Activated T-helper 1 cell treated with Interleukin-2 at 50 U/mL for 16 hours (primary cell): ENCODE measurements at places on chromosomes 16 and 17.
A peak's percentile ranks its signal among the peaks of the same experiment; 100 is the strongest.

DNA sequence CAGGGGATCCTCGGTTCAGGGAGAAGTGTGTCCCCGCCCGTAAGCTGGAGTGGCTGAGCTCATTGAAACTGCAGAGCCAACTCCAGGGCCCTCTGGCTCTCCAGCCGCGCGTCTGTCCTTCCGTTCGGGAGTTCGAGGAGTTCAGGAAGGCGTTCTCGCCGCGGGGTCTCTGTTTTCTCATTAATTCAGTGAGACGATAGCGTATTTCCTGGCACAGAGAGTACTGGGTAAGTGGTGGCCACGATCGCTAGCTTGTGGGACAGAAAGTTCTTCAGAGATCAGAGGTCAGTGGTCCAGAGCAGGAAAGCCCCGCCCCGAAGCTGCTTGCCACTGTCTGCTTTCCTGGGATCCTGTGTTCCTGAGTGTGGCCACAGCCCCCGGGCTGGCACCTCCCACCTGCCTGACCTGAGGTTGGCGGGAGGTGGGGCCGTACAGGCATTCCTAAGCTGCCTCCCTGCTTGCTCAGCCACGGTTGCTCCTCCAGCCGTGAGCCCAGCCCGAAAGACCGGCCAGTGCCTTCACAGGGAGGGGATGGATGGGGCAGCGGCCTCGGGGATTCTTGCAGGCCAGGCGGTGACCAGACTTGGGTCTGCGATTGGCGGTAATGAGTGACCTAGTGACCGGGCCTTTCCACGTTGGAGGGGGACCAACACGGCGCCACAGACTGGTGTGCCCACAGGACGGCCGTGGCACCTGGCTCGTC lies 8.9 kb downstream of the BAIAP2 start:
- no peak for DNase-seq

DNA sequence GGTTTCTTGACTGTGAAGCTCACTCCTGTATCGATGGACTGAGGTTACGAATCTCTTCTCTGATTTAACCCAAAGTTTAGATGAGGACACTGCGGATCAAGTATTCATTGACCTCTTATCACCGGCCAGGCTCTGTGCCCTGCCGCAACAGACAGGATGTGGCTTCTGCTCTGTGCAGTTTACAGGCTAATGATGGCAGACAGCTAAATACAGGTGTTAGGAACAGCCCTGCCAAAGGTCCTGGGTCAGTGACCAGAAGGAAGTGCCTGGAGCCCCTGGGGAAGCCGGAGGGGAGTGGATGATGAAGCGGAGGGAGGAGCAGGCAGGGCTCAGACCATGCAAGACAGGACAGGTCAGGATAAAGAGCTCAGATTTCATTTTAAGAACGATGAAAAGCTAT lies 44.4 kb downstream of the HAPSTR1 start:
- DNase-seq: no peak

GRCh38 chr16:83110269-83110668 lies 483.5 kb downstream of the CDH13 start:
- no peak for DNase-seq

- DNase-seq: no peak
Observed at GRCh38 chr17:17063546-17064122, 21.4 kb downstream of the MPRIP start.

- DNase-seq: no peak
Observed at GRCh38 chr16:55655897-55656681, at the start of gene SLC6A2. Gene SLC6A2 (plus strand): TSS chr16:55655988. CDS start chr16:55656695, 707 bp downstream.

DNA sequence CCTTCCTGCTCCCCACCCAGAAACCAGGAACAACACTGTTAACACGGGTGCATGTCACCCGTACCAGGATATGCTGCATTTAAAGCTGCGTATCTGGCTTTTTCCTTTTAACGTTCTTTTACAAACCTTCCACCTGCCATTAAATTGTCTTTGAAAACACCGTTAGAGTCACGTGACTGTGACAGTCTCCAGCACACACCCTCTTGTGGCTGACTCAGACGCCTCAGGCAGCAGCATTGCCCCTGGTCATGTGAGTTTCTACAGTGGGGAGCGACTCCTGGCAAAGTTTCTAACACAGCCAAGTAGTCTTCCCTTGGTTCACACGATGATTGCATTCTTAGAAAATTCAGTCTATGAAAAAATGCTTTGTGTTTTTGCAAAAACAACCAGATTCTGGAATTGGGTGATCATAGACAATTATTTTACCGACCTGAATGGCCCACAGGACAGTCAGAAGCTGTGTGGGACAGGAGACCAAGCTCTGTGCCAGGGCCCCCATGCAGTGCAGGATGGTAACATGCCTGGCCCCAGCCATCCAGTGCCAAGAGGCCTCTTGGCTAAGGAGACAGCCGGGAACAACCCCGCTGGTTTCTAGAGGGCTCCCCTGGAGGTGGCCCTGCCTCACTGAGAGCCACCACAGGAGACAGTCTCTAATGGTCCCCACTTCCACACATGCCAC lies 199.1 kb downstream of the KATNIP start:
- peak; percentile 10 for DNase-seq

DNA sequence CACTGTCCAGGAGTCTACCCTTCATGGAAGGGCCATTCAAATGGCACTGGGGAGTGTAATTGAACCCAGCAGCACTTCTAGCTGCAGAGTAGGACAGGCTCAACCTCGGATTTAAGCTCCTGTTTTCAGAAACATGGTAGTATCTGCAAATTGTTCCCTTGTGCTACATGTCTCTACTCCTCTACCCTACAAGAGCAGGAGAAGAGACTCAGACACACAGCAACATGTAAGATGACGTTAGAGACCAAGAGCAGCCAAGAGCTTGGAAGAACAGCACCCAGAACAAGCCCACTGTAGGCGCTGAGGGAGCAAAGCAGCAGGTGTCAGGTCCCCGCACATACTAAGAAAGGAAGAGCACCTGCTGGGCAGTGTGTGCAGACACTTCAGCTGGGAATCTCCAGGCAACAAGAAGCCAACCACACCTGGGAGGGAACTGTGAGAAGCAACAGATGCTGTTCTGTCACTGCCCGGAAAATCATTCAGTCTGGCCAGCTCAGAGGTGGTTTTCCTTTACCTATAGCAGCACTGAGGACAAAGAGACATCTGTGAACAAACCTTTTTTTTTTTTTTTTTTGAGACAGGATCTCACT lies 35.6 kb upstream of the MNT start:
- no peak for DNase-seq

DNA sequence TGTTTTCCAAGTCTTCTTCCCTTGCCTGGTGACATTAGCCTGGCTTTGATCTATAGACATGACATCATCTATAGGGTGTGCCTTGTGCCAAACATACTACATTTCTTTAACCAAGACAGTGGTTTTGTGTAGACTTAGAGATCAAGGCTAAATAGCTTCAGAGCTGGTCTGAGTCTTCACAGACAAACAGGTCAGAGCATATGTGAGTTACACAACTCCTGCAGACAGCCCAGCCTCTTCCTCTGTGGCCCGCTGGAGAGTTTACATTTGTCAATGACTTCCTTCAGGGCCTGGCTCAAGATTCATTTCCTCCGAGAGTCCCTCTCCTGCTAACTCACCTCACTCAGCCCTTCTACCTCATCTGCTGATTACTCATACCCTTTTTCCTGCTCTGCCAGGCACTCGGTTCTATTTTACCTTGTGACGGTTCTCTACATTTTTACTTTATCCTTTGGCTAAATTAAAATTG lies 73.1 kb upstream of the TANC2 start:
- no peak for DNase-seq

DNA sequence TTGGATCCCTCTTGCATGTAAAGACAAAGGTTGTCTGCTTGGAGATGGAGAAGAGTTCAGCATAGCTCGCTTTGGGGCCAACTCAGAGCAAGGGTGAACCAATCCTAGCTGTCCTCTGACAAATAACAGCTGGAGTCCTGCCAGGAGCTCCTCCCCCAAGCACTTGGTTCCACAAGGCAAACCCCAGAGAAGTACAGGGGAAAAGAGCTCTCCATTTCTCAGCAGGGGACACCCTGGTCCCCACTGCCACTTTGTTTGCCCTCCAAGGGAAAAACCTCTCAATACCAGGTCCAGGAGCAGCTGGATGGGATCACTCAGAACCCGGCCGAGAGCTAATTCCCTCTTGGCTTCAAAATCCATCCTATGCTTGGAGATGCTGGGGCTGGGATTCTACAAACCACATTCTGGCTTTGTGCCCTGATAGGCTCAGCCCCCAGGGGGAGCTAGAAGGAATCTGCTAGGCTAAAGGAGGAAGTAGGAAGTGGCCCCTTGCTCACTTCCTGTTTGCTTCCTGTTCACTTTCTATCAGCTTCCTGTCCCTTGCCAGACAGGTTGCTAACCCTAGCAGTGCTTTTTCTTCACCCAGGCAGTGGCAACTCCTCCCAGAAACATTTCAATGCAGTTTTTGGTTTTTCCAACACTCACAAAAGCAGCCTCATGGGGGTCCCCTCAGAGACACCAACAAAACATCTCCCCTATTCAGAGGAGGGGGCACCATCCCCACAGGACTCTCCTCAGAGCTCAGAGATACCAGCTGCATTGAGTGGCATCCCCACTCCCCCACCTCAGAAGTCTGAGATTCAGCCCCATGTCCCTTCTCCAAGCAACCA lies 30.7 kb downstream of the CDRT4 start:
- peak; percentile 1 for DNase-seq

DNA sequence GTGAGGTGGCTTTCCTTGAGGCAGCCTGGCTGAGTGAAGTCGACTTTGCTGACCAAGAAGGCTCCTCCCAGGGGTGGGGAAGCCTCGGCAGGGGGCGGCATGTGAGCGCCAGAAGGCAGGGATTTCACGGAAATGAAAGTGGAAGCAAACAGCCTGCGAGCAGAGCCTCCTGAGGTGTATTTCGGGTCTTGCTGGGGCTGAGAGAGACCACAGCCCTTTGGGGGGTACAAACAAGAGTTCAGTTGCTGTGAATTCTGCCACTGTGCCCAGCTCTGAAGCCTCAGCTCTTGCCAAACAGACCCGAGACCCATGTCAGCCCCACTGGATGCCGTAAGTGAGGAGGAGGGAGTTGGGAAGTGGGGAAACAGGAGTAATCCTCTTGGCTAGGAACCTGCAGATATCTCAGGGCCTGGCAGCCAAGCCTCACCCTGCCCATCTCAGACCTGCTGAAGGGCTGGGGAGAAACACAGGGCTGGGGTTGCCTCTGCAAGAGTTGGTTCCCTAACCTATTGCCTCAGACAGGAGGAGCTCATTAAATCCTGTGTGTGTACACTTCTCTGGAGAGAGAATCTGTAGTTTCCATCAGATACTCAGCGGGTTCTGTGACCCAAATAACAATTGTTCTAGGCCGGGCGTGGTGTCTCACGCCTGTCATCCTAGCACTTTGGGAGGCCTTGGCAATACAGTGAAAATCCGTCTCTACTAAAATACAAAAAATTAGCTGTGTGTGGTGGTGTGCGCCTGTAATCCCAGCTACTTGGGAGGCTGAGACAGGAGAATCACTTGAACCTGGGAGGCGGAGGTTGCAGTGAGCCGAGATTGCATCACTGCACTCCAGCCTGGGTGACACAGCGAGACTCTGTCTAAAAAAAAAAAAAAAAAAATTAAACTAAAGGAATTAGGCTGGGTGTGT lies at the start of gene IFI35:
Gene IFI35, plus strand, starts transcription at position 146 of the 913 bp plus-strand sequence. Its CDS starts 164 bp downstream, at position 310.
- DNase-seq: peak; percentile 76

GRCh38 chr16:71412270-71413160 lies 29.3 kb downstream of the TLE7 start:
- DNase-seq: peak; percentile 35

DNA sequence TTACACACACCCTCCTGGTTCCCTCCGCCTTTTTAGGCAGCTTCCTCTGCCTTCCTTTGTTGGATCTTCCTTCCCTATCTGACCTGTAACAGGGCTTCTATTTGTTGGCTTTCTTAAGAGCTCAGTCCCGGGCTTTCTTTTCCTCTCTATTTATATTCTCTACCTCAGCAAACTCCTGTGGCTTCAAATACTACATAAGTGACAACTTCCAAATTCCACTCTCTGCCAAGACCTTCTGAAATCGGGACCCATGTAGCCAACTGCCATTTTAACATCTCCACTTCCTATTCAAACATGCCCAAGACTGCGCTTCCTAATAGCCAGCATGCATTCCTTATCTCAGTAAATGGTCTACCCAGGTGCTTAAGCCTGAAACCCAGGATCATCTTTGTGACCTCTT lies 128.1 kb downstream of the MRTFB start:
- DNase-seq: no peak

- DNase-seq: no peak
Observed at GRCh38 chr16:86353148-86353547, 157.2 kb upstream of the FOXF1 start.

DNA sequence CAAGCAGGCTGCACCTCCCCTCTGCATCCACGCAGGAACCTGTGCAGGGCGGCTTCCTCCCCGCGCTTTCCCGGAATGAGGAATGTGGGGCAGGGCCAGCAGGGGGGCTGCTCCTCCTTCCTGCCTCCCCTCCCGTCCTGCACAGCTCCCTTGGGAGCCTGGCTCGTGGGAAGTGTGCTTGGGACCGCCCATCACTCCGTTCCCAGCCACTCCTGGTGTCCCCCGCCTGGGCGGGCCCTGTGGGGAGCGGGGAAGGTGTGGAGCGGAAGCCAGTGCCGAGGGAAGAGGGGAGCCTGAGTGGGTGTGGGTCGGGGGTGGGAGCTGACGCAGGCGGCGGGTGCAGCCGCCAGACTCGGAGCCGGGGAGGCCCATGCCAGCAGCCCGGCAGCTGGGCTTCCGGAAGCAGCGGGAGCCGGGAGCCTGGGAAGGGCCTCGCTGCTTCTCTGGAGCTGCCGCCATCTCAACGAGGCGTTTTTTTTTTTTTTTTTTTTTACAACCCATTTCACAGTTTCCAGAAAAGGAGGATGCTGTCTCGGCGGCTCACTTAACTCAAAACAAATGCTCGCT lies 24.1 kb downstream of the BAHCC1 start:
- DNase-seq: no peak

DNA sequence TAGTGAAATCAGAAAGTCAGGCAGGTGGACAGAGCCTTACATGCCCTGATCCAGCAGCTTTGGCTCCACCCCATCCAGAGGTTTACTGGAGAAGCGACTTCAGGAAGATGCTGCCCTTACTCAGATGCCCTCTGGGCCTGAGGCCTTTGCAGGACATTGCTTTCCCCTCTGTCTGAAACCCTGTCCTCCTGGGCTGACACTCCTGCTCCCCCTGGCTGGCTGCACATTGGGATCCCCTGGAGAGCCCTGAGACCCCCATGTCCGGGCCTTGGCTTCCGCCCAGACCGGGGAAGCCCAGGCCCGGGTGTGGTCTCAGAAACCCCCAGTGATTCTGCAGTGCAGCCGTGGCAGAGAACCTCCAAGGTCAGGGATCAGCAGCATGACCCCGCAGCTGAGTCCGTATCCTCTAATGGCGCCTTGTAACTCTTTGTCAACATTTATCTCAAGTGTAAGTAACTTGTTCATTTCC lies 36.6 kb downstream of the BCO1 start:
- no peak for DNase-seq

- no peak for DNase-seq
Observed at GRCh38 chr17:41505007-41505808, at the start of gene KRT13. Gene KRT13 (minus strand): TSS chr17:41505612. CDS start chr17:41505550, 62 bp downstream.

DNA sequence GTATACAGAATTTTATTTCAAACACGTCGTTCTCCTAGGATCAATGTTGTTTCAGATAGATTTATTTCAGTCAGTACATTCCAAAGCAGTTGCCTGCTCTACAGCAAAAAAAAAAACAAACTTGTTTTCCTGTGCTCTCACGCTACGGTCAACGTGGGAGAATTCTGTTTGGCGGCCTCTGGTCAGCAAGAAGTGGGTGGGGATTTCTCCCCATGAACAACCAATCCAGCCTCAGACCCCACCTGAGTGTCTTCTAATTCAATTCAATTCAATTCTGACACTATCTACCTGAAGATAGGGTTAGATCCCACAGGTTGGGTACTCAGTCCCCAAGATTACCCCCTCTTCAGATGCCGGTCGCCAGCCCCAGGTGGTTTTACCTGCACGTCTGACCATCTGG lies 22.1 kb downstream of the C17orf58 start:
- no peak for DNase-seq

GRCh38 chr17:1972487-1973160 lies 52.5 kb downstream of the RTN4RL1 start:
- DNase-seq: no peak

- DNase-seq: no peak
Observed at GRCh38 chr17:539066-539465, 175.6 kb downstream of the VPS53 start.
